AG08396 (cell line): ENCODE measurements at places on chromosomes 6 and 20.

- no peak for DNase-seq
These were observed 46.3 kb downstream of the OR2B2 start for GRCh38 chr6:27865850-27866356.

- DNase-seq = no peak
These were observed 132.3 kb downstream of the PFDN4 start for GRCh38 chr20:54340206-54340605.

GRCh38 chr6:11439017-11439420, 98.5 kb upstream of the TMEM170B start:
- no peak for DNase-seq

DNA sequence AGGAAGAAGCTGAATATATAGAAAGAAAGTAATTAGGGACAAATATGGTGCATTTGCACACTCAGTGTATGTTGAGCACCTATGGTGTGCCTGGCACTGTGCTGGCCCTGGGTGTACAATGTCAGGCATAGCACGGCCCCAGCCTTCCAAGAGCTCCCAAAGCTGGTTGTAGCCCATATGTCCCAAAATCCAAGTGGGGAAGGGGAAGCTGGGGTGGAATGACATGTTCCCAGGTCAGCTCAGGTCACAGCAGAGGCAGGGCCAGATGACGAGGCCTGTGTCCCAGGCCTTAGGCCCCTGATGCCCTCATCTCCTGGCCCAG, 170.0 kb downstream of the VEGFA start:
- no peak for DNase-seq

GRCh38 chr6:170011204-170012036, 260.0 kb downstream of the ERMARD start:
- DNase-seq = no peak

DNA sequence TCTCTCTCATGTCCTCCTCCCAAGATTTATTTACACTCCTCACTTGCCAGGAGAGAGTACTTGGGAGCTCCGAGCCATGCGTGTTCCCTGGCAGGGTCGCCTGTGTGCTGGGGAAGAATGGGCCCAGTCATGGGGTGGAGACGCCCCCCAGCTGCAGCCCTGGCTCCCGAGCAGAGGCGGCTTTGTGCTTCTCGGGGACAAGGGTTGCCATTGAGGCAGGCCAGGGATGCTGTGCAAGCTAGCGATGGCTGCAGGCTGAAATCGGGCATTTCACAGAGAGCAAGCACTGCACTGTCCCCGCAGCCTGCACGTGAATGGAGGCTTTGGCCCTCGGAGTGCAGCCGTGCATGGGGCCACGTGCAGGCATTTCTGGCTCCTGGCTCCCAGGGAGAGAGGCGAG, 23.8 kb downstream of the PHACTR3 start:
- no peak for DNase-seq

- no peak for DNase-seq
These were observed 87.7 kb upstream of the MAFB start for GRCh38 chr20:40776466-40777457.

GRCh38 chr6:73893696-73894095, 197.7 kb downstream of the CD109 start:
- no peak for DNase-seq
